Fibroblast of skin of left quadriceps (primary cell): ENCODE measurements at places on chromosomes 16 and 17.
A peak's percentile ranks its signal among the peaks of the same experiment; 100 is the strongest.

DNA sequence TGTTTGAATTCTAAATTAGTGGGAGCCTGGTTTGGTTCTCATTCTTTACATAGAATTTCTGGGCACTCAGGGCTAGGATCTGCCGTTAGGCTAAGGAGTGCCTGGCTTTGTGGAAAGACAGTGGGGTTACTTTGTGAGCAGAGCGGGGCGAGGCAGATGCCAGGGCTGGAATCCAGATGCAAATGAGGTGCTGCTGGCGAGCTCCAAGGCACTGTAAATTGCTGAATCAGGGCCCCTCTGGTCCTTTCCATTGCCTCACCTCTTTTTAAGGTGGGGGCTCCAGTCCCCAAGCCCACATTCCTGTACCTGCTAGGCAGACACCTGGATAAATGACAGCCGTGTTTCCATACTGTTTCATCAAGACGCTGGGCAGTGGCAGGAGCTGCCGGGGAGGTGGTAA is 33.8 kb downstream of the PIPOX start:
- no peak for DNase-seq

DNA sequence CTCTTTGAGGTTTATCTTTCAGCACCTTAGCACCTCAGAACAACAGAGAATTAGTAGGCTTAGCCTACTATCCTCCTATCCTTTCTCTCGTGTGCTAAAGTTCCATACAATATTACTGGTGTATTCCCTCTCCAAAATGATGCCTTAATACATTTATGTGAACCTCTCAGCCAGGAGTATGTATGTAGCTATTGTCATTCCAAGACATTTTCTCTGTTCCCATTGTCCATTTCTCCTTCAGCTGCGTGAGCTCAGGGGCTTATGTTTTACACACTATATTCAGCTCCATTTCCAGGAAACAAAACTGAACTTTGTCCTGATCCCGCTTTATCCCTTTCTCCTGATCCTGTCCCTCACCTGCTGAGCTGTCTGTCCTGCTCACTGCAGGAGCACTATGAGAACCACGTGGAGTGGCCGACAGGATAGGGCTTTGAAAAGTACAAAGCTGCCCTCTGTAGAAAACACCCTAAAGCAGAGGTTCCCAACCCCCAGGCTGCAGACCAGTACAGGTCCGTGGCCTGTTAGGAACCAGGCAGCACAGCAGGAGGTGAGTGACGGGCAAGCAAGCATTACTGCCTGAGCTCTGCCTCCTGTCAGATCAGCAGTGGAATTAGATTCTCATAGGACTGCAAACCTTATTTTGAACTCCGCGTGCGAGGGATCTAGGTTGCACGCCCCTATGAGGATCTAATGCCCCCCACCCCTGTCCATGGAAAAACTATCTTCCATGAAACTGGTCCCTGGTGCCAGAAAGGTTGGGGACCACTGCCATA is 55.7 kb downstream of the CENPV start:
- no peak for DNase-seq

GRCh38 chr17:68398691-68399637 is 58.3 kb downstream of the WIPI1 start:
- DNase-seq: peak; percentile 44

DNA sequence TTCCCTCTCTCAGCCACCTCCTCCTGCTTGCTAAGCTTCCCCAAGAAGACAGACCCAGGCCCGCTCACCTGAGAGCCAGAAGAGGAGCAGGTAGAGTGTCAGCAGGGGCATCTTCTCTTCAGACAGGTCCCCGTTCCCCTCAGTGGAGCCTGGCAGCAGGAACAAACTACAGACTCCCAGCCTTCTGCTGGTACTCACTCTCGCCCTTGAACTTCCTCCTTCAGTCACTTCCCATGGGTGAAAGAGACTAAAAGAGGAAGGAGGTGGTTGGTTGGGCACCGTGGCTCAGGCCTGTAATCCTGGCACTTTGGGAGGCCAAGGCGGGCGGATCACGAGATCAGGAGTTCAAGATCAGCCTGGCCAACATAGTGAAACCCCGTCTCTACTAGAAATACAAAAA is at the start of gene CD300LF:
CD300LF (minus strand) TSS at position 168 of the 400 bp plus-strand sequence; CDS start at position 111, 57 bp downstream.
- DNase-seq: no peak

DNA sequence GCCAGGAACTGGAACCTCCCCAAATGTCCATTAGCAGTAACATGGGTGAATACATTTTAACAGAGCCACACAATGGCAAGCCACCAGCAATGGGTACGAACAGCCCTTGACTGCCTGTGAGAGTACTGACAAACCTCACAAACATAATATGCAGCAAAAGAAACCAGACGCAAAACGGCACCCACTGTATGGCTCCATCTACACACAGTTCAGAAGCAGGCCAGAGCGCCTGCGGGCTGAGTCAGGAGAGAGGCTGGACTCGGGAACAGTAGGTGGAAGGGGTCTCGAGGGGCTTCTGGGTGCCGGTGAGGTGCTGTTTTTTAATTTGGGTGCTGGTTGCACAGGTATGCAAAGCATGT is 77.4 kb upstream of the TOB1 start:
- DNase-seq: no peak

DNA sequence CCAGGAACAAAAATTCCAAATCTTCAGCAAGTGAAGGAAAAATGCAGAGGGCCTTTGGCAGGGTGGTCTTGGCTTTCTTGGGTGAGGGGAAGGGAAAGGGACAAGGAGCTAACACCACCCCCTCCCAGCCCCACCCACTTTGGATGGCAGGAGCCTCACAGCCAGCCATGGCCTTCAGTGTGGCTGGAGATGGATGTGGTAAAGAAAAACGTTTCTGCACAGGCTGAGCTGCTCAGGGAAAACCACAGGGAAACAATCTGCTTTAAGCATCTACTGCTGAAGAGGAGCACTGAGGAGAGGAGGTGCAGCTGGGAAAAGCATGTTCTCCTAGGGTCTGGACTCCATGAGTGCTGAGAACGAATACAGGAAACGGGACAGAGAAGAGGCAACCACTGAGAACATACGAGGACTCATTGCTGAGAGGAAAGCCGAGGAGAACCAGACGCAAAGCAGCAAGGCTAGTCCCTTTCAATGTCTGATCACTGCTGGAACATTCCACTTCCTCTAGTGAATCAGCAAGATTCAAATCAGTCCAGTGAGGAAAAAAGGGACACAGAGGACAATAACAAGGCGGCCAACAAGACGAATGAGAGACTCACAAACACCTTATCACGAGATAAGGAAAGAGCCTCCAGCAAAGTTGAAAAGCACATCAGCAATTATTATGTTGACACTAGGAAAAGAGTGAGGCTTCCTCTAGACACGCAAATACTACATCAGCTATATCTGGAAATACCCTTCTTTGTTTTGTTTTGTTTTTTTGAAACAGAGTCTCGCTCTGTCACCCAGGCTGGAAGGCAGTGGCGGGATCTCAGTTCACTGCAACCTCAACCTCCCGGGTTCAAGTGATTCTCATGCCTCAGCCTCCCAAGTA is 41.7 kb downstream of the ZZEF1 start:
- DNase-seq: no peak

DNA sequence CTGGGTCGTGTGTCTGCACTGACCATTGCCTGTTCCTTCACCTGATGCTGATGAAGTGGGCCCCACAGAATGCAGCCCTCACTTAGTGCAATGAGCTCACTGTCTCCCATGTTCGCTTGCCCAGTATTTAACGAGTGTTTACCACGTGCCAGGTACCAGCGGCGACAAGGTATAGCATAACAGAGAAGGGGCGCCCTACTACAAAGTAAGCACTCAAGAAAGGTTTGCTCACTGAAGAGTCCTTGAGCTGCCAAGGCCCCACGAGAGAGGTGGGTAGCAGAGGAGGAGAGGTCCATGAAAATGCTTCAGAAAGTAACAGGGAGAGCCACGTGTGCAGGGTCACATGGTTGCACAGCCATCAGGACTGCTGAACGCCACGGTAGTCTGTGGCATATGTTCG is 230.0 kb downstream of the NTN1 start:
- no peak for DNase-seq

GRCh38 chr16:67528870-67529581 is 397 bp downstream of the RIPOR1 start:
- DNase-seq: no peak

- no peak for DNase-seq
Observed at GRCh38 chr17:31488264-31488981, 96.9 kb downstream of the RAB11FIP4 start.

GRCh38 chr17:47286198-47286914 is 32.7 kb downstream of the ITGB3 start:
- peak; percentile 35 for DNase-seq

DNA sequence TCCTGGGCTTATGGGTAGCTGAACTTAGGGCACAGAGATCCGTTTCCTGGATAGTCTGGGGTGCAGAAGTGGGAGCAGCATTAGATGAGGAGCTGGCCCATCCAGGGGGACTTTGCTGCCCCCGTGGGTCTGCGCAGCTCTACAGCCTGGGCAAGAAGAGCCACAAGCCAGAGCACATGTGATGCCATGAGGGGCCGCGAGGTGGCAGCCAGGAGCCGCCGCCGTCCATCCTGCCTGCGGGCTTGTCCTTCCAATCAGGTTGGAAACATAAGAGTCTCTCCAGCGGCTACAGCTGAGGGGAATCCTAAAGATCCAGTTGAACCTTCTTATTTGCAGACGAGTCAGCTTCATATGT is 21.9 kb downstream of the C1QTNF1 start:
- DNase-seq: no peak

- peak; percentile 1 for DNase-seq
Observed at GRCh38 chr17:41211845-41212466, 14.5 kb upstream of the KRTAP9-2 start.
